Iris pigment epithelial cell (primary cell): ENCODE measurements at places on chromosomes 7 and 10.

GRCh38 chr7:72446591-72447462 lies 34.7 kb upstream of the CALN1 start:
- DNase-seq: no peak

- DNase-seq: no peak
Measured at GRCh38 chr10:132848291-132848701, 62.3 kb upstream of the NKX6-2 start.

DNA sequence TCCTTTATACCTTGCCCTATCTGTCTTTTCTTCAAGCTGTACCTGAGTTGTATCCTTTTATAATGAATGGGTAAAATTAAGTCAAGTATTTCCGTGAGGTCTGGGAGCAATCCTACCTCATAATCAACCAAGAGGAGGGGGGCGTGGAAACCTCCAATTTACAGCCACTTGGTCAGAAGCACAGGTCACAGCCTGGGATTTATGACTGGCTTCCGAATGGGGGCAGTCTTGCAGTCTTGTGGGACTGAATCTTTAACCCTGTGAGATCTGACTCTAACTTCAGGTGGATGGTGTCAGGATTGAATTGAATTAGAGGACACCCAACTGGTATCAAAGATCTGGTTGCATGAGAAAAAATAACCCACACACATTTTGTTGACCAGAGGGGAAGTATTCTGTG lies 23.5 kb upstream of the KCNMA1 start:
- no peak for DNase-seq

- no peak for DNase-seq
Measured at GRCh38 chr7:150463461-150463860, 13.0 kb downstream of the GIMAP8 start.

- DNase-seq: no peak
Measured at GRCh38 chr7:108535257-108535656, 9.3 kb upstream of the PNPLA8 start.

GRCh38 chr7:106050002-106050745 lies 61.9 kb downstream of the SYPL1 start:
- DNase-seq: peak; percentile 71

GRCh38 chr10:75410132-75411005 lies 8.8 kb upstream of the ZNF503 start:
- DNase-seq: no peak

- DNase-seq: no peak
Measured at GRCh38 chr7:39304668-39305405, 261.4 kb upstream of the YAE1 start.

GRCh38 chr7:2517026-2517425 lies 2.5 kb upstream of the LFNG start:
- peak; percentile 95 for DNase-seq

- no peak for DNase-seq
Measured at GRCh38 chr10:62049624-62050345, 148.3 kb downstream of the ARID5B start.

- peak; percentile 99 for DNase-seq
Measured at GRCh38 chr10:28845009-28845682, 167.8 kb downstream of the BAMBI start.

GRCh38 chr7:139114585-139114984 lies 5.1 kb upstream of the ZC3HAV1 start:
- DNase-seq: no peak

GRCh38 chr10:100518761-100519241 lies 860 bp downstream of the SEC31B start:
- DNase-seq: peak; percentile 64

GRCh38 chr10:69361303-69361614 lies 55.5 kb downstream of the TACR2 start:
- DNase-seq: no peak

- DNase-seq: no peak
Measured at GRCh38 chr10:93807371-93807770, 49.6 kb downstream of the LGI1 start.

- peak; percentile 94 for DNase-seq
Measured at GRCh38 chr7:2172311-2173188, 60.2 kb downstream of the MAD1L1 start.

GRCh38 chr7:151436446-151437158 lies 3.3 kb downstream of the CRYGN start:
- DNase-seq: no peak

GRCh38 chr7:52253953-52254352 lies 781.5 kb upstream of the POM121L12 start:
- DNase-seq: no peak

DNA sequence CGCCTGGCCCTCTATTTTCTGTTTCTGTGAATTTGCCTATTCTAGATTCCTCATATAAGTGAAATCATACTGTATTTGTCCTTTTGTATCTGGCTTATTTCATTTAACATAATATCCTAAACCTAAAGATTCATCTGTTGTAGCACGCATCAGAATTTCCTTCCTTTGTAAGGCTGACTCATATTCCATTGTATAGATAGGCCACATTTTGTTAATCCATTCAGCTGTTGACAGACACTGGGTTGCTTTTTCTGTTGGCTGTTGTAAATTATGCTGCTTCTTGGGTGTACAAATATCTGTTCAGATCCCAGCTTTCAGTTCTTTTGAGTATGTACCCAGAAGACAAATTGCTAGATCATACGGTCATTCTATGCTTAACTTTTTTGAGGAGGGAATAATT lies 28.8 kb upstream of the CUL1 start:
- no peak for DNase-seq

GRCh38 chr10:59831658-59832503 lies 74.5 kb downstream of the CCDC6 start:
- no peak for DNase-seq

- no peak for DNase-seq
Measured at GRCh38 chr10:71124921-71125748, 87.2 kb upstream of the UNC5B start.

DNA sequence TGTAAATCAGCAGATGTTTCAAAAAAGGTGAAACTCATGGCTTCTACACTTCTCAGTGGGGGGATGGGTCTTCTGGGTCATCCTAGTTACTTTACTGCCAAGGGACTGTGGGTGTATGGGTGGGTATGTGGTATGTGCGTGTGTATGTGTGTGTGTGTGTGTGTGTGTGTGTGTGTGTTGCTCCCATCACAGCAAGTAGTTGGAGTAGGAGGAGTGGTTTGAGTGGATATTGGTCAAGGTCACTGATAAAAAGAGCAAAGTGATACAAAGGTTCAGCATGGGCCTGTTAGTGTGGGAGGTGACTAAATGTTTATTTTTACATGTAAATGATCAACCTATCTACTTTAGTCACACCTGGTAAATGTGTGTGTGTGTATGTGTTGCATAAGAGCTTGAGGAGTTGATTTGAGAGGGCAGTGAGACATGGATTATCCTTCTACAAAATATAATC lies 11.8 kb upstream of the COBL start:
- DNase-seq: no peak

- DNase-seq: peak; percentile 4
Measured at GRCh38 chr10:66187053-66187733, 738.6 kb upstream of the LRRTM3 start.

GRCh38 chr7:136509466-136509865 lies 359.0 kb upstream of the CHRM2 start:
- no peak for DNase-seq

DNA sequence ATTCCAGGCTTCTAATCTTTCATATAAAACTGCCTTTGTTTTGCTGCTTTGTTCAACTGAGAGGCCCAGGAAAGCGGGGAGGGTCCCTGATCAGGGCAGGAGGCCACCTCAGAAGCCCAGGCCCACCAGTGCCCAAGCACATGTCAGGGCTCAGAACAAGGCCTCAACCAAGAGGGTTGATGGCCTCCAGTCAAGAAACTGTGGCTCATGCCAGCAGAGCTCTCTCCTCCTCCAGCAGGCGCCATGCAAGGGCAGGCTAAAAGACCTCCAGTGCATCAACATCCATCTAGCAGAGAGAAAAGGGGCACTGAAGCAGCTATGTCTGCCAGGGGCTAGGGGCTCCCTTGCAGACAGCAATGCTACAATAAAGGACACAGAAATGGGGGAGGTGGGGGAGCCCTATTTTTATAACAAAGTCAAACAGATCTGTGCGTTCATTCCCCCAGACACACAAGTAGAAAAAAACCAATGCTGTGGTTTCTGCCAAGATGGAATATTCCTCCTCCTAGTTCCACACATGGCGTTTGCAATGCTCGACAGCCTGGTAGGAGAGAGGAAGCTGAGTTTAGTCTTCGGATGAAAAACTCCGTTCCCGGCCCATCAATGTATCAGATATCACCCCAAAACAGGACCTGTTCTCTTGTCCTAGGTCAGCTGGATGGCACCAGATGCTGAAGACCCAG lies 34.0 kb downstream of the PSAP start:
- no peak for DNase-seq

- DNase-seq: no peak
Measured at GRCh38 chr10:16915300-16915699, 98.1 kb upstream of the RSU1 start.

DNA sequence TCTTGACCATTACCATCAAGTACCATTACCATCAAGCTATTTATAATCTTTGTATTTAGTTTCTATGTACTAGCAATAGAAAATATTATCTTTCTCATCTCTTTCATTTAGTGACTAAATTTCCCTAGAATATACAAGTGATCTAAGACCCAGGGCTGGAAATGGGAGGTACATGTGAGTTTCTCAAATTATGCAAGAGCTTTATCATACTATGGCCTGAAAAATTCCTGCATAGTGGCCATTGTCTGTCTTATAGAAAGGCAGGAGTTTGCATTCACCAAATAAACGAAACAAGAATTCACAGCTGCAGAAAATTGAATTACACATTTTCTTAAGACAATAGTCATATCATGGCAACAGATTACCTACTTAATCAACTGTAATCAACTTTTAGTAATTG lies 50.7 kb upstream of the HDAC9 start:
- DNase-seq: no peak

DNA sequence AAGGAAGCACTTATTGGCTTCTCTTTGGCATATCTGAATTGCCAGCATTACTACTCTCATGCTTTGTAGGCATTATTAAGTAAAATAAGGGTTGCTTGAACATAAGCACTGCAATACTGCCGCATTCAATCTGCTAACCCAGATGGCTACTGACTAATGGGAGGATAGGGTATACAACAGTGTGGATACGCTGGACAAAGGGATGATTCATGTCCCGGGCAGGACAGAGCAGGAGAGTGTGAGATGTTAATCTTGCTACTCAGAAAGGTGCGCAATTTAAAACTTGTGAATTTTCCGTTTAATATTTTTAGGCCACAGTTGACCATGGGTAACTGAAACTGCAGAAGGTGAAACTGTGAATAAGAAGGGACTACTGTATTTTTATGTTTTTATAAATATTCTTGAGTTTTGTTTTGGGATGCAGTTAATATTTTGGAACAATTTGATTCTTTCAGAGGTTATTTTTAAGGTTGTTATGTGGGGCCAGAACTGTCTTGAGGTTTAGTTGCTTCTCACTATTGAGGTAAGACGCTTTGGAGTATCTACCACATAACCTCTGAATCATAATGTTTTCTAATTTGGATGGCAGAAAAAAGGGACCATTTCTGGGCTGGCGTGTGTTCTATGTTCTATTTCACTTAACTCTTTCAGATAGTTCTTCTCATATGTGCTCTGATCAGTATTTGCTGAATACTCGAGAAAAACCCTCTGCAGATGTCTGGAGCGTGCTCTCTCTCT lies 75.7 kb upstream of the SYPL1 start:
- DNase-seq: peak; percentile 77

DNA sequence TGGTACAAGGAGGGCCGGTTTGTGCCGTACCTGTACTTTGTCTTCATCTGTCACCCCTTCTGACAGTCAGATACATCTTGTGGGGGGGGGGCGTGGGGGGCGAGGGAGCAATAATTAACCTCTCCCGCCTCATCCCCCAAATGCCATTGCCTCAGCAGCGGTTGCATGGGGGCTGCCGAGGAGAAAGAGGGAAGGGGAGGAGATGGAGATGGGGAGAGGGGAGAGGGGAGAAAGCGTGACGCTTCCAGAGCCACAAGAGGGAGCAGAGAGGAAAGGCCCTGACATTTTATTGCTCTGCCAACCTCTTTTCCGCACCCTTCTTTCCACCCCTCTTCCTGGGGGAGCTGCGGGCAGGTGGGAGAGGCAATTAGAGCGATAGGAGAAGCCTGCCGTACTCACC lies 11.8 kb downstream of the KAZALD1 start:
- no peak for DNase-seq

GRCh38 chr7:100803398-100804161 lies 23.7 kb downstream of the EPHB4 start:
- peak; percentile 88 for DNase-seq

DNA sequence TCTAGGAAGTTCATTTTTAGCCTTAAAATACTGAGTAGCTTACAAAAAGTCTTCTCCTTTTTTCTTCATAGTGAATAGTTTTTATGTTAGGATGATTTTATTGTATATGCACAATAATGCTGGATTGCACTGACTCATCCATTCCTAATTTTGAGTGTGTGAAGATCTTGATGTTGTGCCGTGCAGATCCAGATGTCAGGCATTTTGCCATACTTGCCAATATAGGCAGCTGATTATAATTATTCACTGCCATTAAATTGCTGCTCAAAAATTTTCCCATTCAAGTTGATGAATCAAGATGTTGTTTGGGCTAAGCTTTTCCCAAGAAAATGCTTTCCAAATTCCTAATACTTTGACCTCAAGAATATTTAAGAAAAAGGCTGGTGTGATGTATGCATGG lies 218.3 kb downstream of the AHR start:
- DNase-seq: no peak

GRCh38 chr7:134129856-134130523 lies 2.9 kb downstream of the LRGUK start:
- no peak for DNase-seq

DNA sequence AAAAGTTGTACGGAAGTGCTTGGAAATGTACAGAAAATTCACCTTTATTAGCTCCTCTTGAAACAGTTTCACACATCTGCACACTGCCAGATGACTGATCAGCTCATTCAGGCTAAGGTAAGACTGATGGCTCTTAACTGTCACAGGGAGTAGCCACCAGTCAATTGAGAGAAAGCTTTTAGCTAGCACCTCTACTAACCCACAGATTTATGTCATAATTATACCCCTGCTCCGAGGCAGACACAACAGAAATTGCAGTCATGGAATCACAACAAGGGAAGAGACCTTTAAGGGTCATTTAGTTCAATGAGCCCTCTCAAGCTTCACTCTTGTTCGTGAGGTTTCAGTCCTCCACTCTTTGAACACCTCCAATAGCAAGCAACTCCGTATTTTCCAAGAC lies 235.4 kb downstream of the TRIL start:
- no peak for DNase-seq
